ENCODE measurements at places on chromosomes 11 and 22. TPM values are rescaled to one million over a fixed set of nuclear protein-coding genes. Genes with fewer than 3 reads are reported as not detected.

The MYO7A gene
- 0.16 TPM for total RNA-seq

The CD82 gene
- 343 TPM for total RNA-seq

The SHANK2 gene
- not detected for total RNA-seq

The CRYAB gene
- total RNA-seq: not detected

The CLCF1 gene
- 0.31 TPM for total RNA-seq

The MAJIN gene
- total RNA-seq: not detected

The NCF4 gene
- total RNA-seq: 2.5 TPM

The BTG4 gene
- total RNA-seq: 0.30 TPM

The PVALB gene
- not detected for total RNA-seq

The MYOD1 gene
- total RNA-seq: not detected

The IGSF9B gene
- total RNA-seq: 46.5 TPM

The ISX gene
- not detected for total RNA-seq

The PRG2 gene
- total RNA-seq: 0.54 TPM

The SLC15A3 gene
- 6.9 TPM for total RNA-seq

The C11orf42 gene
- total RNA-seq: not detected

The SLC22A8 gene
- not detected for total RNA-seq

The SCGB2A2 gene
- not detected for total RNA-seq

The PNPLA5 gene
- total RNA-seq: not detected

The PAX6 gene
- total RNA-seq: not detected

The OR8H2 gene
- total RNA-seq: not detected

The SLC22A12 gene
- total RNA-seq: not detected

The CYP2D6 gene
- 2.4 TPM for total RNA-seq

The PHOX2A gene
- not detected for total RNA-seq

The GGTLC3 gene
- total RNA-seq: not detected

The CTTN gene
- 10.5 TPM for total RNA-seq

The PHF21B gene
- not detected for total RNA-seq

The GLYAT gene
- total RNA-seq: not detected

The IFITM10 gene
- total RNA-seq: not detected

The TRIM29 gene
- not detected for total RNA-seq

The KRTAP5-2 gene
- not detected for total RNA-seq

The CYTH4 gene
- 16.6 TPM for total RNA-seq

The CLTCL1 gene
- 0.52 TPM for total RNA-seq

The CNTF gene
- 3.3 TPM for total RNA-seq

The DEUP1 gene
- total RNA-seq: not detected

The MPPED2 gene
- 0.62 TPM for total RNA-seq

The KRTAP5-10 gene
- total RNA-seq: not detected

The ZNRD2 gene
- total RNA-seq: 63.3 TPM

The DNAJB13 gene
- 0.21 TPM for total RNA-seq

The MMP10 gene
- not detected for total RNA-seq

The CNIH2 gene
- total RNA-seq: 1.9 TPM

The IGSF22 gene
- 1.3 TPM for total RNA-seq

The MS4A8 gene
- total RNA-seq: not detected

The SMIM35 gene
- total RNA-seq: not detected

Measured in activated naive CD8-positive, alpha-beta T cell treated with anti-CD3 and anti-CD28 coated beads for 36 hours (primary cell).